ENCODE measurements at places on chromosomes 11 and 22.
A peak's percentile ranks its signal among the peaks of the same experiment; 100 is the strongest.

GRCh38 chr11:57344826-57345225 lies 6.7 kb downstream of the P2RX3 start:
- no peak for DNase-seq

DNA sequence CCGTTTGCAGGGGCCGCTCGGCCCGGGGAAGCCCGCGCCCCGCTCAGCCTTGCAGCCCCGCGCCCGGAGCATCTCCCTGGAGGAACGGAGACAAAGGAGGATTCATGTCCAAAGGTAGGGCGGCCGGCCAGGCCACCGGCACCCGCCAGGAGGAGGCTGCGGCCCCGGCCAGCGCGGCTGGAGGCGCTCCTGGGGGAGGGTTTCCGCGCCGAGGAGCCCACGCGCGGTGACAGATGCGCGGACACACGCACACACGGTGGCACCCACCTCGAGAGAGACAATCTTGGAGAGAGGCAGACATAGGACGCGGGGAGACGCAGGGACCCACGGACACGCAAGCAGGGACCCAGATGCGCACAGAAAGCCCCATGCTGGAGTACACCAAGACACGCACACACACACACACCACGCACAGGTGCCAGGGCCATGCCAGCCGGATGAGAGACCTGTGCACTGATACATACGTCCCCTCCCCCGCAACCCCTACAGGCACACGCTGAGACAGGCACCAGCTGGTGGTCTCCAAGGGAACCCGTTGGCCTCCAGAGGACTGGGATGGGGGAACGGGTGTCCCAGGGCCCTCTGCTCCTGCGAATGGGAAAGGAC lies 7.8 kb downstream of the SEPTIN3 start:
- no peak for DNase-seq

- DNase-seq: peak; percentile 43
These were observed 346 bp downstream of the FJX1 start for GRCh38 chr11:35618497-35619115.

GRCh38 chr22:20245577-20246367 lies 22.3 kb downstream of the RTN4R start:
- no peak for DNase-seq

- DNase-seq: no peak
These were observed 110.5 kb downstream of the ZNF280B start for GRCh38 chr22:22397875-22398524.

DNA sequence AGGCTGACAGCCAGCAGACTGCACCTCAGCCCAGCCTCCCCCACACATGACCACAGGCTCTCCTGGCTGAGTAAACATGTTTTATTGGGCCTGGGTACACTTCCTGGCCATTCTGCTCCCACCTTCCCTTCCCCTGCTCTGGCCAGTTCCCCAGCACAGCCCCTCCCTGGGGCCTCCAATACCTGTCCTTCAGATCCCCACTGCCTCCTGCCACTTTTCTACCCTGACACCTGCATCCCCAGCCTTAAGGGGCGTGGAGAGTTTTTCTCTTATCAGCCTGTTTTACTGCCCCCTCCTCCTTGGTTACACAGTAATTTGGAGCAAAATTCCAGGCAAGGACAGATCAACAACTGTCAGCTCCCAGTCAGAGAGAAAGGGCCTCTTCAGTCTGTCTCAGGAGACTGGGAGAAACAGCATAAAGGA lies at the start of gene ISX:
Gene ISX (plus strand): TSS at position 363 of the 423 bp plus-strand sequence. CDS start 930 bp downstream, outside the sequence.
- DNase-seq: no peak

- no peak for DNase-seq
These were observed 23.9 kb upstream of the CD44 start for GRCh38 chr11:35114906-35115687.

DNA sequence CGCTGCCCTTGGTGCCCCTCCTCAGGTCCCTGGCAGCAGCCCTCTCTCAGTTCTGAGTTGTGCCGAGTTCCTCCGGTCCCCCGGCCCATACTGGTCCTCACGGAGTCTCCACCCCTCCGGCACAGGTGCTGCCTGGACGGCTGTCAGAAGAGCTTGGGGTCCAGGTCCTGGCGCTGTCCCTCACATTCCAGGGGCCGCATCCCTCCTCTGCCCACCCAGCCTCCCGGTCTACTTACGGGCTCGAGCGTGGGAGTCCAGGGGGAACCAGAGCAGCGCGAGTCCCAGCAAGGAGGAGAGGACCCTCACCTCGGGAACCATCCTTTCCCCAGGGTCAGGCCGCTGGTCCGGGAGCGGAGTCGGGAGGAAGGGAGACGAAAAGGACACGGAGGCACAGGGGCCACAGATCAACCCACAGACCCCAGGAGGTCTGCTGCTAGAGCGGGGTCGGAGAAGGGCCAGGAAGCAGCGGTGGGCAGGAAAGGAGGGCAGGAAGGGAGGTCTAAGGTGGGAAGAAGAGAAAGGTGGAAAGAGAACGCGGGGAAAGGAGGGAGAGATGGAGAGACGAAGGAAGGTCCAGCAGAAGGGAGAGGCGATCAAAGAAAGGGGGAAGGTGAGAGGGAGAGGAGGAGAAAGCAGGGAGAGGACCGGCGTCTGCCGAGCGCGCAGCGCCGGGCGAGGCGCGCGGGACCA lies 510 bp downstream of the CHRDL2 start:
- DNase-seq: no peak

DNA sequence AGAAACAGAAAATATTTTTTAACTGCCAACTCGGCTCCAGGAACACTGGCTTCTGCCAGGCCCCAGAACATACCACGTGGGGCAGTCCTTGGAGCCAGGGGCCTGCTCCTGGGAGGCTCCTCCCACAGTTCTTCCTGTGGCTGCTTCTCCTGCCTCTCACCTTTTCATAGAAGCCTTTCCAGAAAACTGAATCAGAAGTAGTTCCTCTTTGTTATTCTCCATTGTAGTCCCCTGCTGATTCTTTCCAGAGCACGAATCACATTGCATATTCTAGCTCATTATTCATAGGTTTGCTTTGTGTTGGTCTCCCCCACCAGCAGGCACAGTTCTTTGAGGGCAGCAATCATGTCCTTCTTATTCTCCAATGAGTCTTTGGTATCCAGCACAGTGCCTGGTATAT lies 106.0 kb downstream of the EFCAB6 start:
- no peak for DNase-seq

DNA sequence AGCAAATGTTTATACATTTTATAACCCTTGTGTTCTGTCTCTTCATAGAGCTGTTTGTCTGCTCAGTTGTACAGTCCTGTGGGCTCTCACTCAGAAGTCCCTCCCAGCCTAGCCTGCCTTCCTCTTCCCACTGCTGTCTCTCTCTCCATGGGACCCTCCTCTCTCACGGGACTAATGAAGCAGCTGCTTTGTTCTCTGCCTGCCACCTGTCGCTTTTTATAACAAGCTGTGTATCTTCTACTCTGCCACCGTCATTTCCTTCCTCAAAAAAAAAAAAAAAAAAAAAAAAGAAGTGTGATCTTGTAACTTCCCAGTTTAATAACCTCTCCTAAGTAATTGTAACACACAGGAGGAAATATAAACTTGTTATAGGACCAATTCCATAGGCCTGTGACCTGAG lies 92.2 kb upstream of the ALKBH3 start:
- DNase-seq: peak; percentile 1

DNA sequence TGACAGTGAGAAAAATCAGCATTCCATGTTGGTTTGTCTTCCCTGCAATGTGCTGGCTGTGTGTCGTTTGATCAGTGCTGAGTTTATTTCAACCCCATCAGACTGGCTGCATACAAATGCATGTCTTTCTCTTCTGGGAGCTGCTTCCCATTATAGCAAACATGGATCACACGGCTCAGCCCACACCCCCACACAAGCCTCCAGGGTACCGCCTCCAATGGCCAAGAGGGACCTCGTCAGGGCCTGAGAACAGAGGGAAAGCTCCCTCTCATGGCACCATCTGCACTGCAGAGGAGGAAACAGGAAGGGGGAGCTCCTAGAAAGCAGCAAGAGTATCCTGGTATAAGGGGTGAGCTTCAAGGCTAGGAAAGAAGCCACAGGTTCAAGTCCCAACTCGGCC lies 214.2 kb downstream of the LARGE1 start:
- DNase-seq: no peak

GRCh38 chr11:119368121-119369034 lies 13.1 kb downstream of the USP2 start:
- no peak for DNase-seq

GRCh38 chr11:117354550-117354949 lies 26.9 kb downstream of the CEP164 start:
- DNase-seq: no peak

GRCh38 chr11:133977067-133977677 lies 20.4 kb upstream of the IGSF9B start:
- no peak for DNase-seq

GRCh38 chr11:45025716-45026492 lies 75.2 kb upstream of the TP53I11 start:
- no peak for DNase-seq

DNA sequence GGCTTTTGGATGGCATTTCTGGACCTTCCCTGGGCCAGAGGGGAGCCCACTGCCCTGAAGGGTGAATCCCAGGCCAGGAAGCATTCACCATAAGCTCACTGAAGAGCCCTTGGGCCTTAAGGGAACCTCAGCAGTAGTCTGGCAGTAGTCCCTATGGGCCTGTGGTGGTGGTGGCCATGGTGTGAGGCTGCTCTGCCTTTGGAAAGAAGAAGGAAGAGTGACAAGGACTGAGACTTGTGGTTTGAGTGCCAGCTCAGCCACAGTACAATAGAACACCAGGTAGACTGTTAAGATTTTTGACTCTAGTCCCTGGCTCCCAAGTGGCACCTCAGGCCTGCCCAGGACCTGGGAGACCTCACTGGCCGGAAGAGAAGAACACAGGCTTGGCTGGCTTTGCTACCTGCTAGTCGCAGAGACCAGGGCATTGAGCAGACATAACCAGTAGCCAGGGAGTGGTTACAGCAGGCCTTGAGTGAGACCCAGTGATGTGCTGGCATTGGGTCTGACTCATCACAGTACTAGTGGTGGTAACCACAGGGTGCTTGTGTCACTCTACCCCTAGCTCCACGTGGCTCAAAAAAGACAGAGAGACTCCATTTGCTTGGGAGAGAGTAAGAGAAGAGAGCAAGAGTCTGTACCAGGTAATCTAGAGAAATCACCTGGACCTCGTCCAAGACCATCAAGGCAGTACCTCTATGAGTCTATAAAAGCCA lies 259.8 kb upstream of the BLID start:
- no peak for DNase-seq

DNA sequence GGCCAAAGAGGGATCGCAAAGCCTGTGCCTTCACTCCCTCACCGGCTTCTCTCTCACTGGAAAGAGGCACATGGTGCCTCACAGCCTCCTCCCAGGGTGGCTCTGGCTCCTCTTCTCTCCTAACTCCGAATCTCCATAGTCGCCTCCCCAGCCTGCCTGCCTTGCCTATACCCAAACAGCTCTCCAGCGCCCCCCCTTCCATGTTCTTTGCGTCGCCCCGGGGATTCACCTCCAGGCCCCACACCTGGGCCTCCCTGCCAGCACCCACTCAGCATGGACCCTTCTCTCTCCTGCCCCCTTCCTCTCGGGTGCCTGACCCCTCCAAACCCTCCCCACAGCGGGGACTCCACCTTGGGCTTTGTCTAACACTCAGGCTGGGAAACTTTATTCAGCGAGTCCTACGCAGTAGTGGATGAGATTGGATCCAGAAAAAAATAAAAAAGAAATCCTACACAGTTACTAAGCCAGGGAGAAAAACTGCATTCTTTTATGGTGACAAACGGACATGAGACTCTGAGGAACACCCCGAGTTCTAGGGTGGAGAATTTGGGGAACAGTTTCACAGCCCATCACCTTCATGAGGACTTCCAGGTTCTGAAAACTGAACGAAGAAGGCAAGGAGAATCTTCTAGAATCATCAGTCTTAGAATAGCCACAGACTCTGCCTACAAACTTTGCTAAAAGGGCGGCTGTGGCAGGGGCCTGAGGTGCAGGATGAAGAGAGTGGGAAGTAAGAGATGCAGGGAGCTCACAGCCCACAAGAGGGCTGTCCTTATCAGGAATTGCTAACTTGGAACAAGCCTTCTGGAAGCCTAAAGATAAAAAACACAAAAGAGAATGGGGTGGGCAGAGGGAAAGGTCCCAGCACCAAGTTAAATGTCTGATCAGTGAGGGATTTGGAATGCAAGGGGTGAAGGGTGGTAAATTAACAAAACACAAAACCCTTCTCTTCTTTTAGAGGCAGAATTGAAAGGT lies 5.3 kb downstream of the PPM1F start:
- peak; percentile 29 for DNase-seq

DNA sequence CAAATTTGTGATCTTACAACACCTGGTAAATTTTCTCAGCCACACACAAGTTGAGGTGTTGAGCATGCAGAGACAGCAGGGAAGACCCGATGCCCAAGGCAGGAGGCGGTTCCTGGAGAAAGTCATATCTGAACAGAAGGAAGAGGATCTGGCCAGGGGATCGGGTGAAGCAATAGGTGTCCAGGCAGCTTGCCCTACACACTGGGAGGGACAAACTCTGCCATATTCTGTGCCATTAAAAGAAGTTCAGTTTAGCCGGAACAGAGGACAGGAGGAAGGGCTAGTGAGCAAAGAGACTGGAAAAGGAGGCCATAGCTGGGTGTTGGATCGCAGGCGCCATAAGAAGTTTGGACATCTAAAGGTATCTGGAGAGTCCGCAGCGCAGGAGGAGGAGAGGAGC lies 76.5 kb downstream of the TMPRSS5 start:
- no peak for DNase-seq

- DNase-seq: no peak
These were observed 26.7 kb upstream of the FBLN1 start for GRCh38 chr22:45475851-45476514.

- DNase-seq: no peak
These were observed 18.1 kb downstream of the DTX4 start for GRCh38 chr11:59189986-59190385.

DNA sequence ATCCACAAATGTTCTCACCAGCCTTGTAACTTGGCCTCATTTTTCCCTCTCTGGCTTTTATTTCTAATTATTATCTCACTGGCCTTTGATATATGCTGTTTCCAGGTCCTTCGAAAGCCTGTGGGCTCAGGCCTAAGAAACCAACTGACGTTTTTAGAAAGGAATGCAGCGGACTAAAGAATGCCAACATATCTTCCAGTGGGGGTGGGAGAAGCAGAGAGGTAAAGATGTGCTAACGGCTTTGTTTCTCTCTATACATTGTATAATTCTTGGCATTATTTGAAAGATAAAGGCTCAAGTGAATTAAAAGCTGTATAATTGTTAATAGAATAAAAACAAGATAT lies 28.2 kb downstream of the OR6Q1 start:
- DNase-seq: peak; percentile 43

DNA sequence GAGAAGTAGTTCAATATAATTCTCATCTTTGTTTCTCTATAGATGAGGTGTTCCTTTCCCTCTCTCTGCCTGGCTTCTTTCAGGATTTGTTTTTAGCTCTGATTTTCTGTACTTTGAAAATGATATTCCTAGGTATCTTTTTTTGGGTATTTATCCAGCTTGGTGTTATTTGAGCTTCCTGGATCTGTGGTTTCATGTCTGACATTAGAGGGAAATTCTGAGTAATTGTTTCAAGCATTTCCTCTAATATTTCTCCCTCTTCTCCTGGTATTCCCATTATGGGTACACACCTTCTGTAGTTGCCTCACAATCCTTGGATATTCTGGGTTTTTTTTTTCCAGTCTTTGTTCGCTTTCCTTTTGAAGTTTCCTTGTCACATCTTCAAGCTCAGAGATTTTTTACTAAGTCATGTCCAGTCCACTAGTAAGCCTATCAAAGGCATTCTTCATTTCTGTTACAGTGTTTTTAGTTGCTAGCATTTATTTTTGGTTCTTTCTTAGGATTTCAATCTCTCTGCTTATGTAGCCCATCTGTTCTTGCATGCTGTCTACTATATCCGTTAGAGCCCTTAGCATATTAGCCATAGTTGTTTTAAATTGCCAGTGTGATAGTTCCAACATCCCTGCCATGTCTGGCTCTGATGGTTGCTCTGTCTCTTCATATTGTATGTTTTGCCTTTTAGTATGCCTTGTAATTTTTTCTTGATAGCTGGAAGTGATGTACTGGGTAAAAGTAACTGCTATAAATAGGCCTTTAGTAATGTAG lies 5.8 kb downstream of the CCDC81 start:
- no peak for DNase-seq

All from neuronal stem cell (in vitro differentiated cells).